ENCODE measurements at places on chromosomes 1 and 21.

DNA sequence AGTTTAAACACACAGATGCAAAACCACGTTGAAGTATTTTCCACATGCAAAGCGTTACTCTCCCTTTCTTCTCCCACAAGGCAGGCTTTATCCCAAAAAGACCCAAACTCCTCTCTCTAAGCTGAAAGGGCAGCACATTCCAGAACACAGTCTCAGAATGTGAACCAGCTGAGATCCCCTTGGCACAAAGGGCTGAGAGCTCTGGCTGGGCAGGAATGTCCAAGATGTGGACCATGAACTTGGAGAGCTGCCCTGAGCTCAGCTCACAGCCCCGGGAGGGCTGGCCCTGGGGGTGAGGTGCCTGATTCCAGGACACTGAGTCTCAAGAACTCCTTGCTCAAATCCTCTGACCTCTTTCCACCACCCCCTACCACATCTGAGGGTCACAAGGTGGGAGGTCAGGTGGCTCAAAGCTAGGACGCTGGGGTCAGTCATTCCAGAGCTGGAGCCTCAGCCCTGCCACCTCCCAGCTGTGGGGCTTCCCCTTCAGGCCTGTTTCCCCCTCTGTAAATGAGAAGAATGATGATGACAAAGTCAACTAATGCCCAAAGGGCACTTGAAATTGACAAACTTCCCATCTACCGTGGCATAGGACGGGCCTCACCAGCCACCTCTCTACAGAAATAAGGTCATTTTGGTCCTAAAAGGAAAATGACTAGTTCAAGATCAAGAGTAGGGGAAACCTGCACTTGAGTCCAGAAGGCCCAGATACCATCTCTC, 11.5 kb downstream of the ALDH4A1 start:
- no peak for DNase-seq

DNA sequence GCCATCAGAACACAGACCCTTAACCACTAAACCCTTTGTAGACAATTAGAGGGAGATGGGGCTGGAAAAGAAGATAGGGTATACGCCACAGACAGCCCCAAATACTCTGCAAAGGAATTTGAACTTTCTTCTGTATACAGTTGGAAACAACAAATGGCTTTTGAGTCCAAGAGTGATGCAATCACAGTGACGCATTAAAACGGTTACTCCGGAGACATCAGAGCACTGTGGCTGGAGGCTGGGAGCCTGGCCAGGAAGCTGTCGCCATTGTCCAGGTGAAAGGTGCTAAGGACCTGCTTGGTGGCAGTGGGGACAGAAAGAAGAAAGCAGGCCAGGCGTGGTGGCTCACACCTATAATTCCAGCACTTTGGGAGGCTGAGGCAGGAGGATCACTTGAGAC, 4.2 kb downstream of the FLAD1 start:
- DNase-seq = no peak

DNA sequence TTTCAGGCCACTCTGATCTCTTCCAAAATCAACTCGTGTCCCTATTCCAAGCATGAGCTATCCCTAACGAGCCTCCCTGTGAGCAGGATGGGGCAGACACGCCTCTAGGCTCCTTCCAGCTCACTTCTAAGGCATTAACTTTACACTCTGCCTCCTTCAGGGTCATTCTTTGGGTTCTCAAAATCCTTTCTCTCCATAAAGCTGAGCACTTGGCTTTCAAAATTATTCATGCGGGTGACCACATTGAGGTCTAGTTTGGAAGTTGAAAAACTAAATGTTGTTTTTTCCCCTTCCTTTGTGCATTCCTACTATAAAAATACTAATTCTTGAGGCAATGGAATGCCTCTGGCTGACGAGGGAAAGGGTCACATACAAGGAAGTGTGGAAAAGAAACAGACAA, 33.5 kb upstream of the BMP8B start:
- DNase-seq = no peak

- no peak for DNase-seq
These were observed 37.4 kb downstream of the BTBD8 start for GRCh38 chr1:92117526-92117925.

DNA sequence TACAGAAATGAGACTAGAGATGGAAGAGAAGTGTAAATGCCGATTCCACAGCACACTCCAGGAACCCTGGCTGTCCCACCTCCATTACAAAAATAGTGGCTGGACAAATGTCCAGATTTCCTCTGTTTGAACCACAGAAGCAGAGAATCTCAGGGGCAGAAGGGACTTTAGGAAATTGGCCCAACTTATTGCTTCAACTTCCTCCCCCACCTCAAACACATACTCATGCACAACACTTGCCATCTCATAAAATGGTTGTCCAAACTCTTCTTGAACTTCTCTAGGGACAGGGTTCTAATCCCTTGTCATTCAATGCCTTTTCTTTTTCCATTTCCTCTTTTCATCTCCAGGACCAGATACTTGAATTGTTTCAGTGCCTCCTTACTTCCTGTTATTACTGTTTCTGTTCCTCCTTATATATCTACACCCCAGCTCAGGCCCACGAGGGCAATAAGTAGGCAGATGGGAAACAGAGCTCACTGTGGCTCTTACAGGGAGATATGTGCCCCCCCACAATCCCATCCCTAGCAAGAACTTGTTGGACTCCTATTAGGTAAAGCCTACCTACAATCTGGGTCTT, 8.5 kb upstream of the B4GALT3 start:
- DNase-seq = no peak

DNA sequence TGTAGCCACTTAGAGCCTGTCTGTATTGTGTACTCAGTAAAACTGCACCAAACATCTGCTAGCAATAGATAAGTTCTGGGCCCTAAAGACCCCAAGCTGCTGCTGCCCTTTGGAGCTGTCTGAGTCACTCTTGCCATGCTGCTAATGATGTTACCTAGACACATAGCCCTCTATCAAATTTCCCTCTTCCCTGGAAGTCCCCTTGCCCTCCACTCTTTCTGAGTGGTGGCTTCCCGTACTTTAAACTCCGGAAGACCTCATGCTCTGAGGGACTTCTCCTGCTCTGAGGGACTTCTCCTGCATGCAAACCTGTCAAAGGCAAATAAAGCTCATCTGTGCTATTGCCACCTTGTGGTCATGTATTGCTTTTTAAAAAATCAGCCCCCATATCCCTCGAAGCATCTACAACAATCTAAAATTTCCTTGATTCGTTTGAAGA, 34.0 kb downstream of the FH start:
- peak; percentile 18 for DNase-seq

GRCh38 chr1:228765168-228765946, 30.1 kb downstream of the RHOU start:
- DNase-seq = no peak

DNA sequence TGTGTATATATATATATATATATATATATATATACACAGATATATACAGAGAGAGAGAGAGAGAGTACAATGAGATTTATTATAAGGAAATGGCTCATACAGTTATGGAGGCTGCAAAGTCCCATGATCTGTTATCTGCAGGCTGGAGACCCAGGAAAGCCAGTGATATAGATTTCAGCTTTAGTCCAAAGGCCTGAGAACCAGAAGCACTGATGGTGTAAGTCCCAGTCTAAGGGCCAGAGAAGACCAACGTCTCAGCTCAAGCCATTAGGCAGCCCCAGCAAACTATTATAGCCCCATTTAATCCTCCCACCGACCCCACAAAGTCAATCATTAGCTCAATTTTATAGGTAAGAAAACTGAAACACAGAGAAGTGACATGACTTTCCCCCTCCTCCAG, 35.0 kb upstream of the HPDL start:
- DNase-seq = no peak

DNA sequence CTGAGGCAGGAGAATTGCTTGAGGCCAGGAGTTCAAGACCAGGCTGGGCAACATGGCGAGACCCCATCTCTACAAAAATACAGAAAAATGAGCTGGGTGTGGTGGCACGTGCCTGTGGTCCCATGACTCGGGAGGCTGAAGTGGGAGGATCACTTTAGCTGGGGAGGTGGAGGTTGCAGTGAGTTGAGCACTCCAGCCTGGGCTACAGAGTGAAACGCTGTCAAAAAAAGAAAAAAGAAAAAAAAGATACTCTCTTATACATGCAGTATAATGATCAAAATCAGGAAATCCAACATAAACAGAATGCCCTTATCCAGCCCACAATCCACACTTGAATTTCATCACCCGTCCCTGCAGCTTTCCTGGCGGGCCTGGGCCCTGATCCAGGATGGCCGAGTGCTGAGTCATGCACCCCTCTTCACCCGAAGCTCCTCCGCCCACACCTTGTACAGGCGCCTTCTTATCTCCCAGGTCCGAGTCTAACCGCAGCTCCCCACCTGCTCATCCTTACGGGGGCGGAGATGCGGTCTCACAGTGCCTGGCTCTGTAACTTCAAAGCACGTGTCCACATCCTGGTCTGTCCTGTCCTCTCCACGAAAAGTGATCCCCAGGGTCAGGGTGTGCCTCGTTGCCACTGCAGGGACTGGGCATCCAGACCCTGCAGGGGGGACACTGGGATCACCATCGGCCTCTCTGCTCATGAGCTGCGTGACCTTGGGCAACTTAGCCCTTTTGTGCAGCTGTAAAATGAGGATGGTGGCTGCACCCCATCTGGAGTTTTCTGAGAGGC, 120.2 kb upstream of the SLC45A1 start:
- DNase-seq = no peak

DNA sequence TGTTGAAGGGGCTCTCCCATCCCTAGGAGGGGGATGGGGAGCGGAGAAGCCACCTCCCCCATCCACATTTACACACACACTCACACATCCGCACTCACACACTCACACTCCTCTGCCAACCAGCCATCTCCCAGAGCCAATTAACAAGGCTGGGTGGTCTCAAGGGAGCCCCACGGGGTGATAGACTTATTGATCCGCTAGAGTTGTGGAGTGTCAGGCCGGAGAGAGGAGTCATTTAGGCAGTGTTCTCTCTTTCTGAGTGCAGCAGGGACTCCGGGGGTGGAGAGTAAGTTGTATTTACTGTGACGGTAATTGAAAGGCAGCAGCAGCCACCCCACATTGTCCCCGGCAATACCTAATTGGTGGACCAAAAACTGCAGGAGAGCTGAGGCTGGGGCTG, 61.6 kb downstream of the KLHDC7A start:
- no peak for DNase-seq

GRCh38 chr1:87790756-87791155, 462.1 kb downstream of the LMO4 start:
- DNase-seq = no peak

GRCh38 chr1:76303340-76303717, 228.8 kb downstream of the ST6GALNAC3 start:
- DNase-seq = peak; percentile 88

GRCh38 chr1:203215573-203215972, 13.9 kb downstream of the CHIT1 start:
- DNase-seq = no peak

DNA sequence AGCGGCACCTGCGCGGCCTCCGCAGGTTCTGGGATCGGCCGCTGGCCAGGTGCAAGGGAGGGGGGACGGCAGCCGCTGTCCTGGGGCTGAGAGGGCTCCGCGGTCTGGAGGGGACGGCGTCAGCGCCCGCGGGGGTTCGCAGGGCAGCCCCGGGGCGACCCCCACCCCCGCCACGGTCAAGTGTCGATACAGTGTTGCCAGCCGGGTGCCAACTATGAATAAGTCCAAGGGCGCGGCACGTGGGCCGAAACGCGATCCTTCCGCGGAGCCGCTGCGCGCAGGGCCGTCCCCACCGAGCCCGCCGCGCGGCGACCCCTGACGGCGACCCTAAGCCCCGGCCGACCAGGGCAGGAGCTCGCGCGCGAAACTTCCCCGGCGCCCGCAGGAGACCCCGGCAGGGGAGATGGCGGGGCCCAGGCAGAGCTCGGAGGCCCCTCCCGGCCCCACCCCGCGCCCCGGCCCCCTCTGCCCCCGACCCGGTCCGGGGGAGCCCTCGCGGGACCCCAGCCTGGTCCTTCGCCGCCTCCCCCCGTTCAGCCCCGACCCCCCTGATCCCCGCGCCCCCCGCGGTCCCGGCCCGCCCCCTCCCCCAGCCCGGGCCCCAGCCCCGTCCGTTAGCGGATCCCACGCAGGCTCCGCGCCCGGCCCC, 586 bp upstream of the AGPAT3 start:
- DNase-seq = peak; percentile 52

DNA sequence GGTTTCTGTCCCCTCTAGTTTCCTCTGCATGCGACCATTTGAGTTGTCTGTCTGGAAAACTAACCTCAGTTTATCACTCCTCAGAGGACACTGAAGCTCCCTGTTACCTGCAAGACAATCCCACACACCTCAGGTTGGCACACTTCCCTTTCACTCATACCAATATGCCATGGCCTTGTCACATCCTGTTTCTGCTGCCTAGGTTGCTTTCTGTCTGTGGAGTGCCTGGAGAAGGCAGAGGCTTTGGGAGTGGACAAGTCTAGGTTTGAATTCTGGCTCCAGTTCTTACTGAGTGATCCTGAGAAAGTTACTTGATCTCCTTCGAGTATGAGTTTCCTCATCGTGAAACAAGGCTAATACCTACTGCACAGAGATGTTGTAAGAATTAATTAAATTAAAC, 171.5 kb upstream of the CACYBP start:
- DNase-seq = no peak

- peak; percentile 87 for DNase-seq
These were observed 359.1 kb downstream of the BARHL2 start for GRCh38 chr1:90357995-90358394.

GRCh38 chr21:21898801-21899200, 900.6 kb downstream of the NCAM2 start:
- no peak for DNase-seq

- DNase-seq = no peak
These were observed 118.0 kb downstream of the CAPN8 start for GRCh38 chr1:223547316-223548114.

DNA sequence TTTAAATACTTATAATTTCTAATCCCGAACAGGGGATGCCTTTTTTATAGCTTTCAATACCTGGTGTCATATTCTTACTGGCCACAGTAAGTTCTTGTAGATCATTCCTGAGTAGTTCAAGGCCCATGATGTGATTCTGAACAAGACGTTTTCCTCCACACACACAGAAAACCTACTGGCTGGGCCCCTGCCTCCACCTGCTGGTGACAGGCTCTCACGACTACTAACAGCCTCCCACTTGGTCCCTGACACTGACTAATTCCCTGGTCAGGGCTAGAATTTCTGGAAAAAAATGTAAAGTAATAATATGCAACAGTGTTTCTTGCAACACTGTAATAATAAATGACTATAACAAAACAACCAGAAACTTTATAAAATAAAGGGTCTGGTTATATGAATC, 50.4 kb upstream of the RIPK4 start:
- peak; percentile 34 for DNase-seq

DNA sequence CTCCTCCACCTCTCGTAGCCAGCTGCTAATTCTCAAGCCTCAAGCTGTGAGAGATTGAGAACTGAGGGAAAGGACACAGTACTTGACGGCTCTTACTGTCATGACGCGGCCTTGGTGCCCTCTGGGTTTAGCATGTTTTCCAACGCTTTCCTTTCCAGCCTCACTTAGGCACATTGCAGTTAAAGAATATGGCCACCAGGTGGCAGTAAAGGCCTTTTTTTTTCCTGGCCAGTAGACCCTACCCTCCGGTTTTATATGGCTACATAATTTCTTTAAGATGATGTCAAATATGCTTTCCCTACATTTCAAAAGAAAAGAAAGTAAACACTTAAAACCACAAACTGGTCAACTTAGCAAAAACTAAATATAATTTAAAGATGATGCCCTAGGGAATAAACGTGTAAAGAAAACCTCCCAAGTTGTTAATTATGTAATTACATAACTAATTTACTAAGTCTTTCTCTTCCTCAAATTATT, 56.8 kb upstream of the PRDX6 start:
- DNase-seq = peak; percentile 45

Measured in COR-L47 (cell line).